ENCODE measurements at places on chromosomes 3 and 15.

DNA sequence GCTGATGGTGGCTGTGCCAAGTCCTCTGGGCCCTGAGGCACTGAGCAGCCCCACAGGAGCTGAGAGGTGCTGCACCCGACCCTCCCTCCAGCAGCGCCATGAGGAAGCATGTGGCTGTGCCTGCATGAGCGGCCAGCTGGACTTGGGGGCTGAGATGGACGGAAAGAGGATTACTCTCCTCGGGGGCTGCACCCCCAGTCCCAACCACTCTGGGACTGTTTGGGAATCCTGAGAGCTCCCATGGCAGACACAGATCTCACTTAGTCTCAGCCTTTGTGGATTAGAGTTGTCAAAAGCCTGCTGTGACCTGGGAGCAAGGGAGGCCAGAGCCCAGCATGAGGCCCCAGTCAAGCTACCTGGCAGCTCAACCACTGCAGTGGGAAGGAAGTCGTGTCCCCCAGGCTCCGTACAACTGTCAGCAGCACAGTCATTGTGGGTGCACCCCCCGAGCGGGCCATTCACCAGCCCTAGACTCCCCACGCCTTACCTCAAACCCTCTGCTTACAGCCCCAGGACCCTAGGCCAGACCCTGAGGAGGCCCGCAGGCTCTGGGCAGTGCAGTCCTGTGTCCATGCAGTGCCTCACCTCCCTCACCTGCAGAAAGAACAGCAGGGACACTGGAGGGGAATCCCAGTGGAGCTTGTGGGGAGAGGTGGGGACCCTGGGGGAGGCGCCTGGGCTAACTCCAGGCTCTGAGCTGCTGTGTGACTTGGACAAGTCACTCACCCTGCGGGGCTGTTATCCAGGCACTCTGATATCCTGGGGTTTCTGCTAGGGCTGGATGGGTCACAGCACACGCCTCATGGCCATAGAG lies 17.1 kb downstream of the PRR23E start:
- DNase-seq, result no peak

DNA sequence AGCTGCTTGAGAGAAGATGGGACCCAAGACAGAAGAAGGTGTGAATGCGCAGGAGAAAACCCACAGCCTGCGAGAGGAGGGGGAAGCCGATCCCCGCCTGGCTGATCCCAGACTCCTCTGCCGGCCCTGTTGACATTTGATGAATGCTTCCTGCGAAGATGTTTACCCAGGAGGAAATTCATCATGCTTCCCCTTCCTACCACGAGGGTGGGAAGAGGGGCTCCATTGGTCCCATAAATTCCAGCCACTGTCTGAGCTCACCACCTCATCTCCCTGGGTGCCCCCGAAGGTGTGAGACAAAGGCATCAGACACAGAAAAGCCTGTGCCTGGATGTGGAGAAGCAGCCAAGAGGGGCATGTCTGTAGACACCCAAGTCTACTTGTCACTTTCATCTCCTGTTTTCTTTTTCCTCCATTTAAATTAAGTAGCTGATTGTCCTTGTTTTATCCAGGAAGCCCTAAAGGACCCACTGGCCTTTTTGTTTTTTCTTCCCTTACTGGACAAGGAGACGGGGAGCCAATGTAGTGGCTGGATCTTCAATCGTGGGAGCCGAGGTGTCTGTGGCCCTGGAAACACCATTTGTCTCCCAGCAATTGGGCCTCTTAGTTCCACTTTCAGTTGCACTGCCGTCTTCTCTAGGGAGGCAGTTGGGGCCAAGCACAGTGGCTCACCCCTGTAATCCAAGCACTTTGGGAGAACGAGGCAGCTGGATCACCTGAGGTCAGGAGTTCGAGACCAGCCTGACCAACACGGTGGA lies 95.3 kb upstream of the HES1 start:
- DNase-seq, result no peak

DNA sequence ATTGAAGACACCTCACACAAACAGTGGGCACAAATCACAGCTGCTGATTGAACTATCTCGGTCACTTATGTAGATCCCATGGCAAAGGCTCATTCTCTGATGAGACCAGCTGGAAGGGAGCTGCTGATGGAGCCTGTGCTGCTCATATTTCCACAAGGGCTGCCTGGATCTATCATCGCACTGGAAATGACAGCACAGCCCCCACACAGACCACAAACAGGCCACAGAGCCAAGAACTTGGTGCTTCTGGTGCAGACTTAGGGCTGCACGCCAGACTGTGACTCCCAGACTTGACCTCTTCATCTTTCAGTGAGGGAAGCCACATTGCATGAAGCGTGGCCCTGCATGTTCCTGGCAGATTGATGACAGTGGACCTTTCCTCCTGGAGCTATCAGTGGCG lies 197.6 kb downstream of the MINAR1 start:
- DNase-seq, result no peak

GRCh38 chr3:165462636-165463334 lies 266.6 kb upstream of the SLITRK3 start:
- DNase-seq, result no peak

DNA sequence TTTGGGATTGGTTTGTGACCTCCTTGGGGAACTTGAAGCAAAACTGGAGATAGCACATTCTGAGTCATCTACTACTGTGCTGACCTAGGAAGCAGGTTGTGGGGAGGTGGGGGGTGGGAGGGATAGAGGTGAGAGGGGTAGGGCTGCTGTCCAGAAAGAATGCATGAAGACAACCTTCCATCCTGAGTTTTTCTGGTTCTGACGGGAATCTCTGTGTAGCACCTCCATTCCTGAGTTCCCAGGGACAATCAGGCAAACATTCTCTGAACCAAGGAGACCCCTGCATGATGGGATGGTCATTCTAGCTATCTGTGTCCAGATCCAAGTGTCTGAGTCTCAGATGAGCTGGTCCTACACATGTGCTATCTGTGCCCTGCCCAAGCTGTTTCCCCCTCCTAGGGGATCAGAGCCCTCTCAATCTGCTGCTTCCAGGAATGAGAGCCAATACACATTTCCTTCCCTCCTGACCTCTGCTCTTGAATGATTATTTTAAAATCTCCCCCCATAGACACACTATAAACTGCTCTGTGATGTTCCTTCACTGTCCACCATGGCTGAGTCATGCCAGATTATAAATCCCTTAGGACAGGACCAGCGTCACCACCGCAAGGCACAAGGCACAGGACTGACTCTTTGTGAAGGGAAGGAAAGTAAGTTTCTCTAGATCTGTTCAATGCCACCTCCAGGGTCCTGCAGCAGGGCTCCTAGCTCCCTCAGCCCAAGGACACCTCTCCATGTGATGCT lies 2.2 kb upstream of the CD276 start:
- DNase-seq, result no peak

DNA sequence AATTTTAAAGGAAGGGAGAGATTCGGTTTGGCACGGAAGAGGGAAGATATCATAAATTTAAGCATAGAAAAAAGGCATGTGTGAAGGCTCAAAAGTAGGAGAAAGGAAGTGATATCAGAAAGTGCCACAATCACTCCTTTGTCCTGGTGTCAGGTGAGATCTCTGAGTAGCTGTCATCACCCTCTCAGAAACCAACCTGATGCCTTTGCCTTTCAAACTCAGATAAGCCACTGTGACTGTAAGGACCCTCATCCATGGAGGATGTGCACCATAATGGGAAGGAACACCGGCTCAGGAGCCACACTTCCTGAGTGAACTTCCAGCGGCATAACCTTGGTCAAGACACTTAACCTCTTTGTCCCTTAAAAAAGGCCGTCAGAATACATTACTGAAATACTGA lies 318.7 kb upstream of the SEMA6D start:
- no peak for DNase-seq

GRCh38 chr3:96813820-96814650 lies at the start of gene EPHA6:
Gene EPHA6, plus strand, starts transcription at chr3:96814594.
- peak; percentile 7 for DNase-seq

DNA sequence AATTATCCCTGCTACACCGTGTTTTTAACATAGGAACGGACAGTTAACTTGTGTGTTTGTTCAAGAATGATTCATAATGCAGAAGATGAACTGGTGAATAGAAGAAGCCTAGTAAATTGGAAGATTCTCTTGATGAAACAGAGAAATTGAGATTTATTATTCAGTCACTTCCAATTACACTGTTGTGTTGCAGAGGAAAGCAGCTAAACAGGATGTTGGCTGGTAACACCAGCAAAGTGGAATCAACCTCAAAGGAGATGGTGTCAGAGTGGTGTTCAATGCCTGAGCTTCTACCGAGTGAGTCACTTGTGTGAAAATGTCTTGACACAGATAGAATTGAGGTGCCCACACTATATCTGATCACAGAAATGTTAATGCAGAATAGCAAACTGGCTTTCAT lies 399.6 kb downstream of the LPP start:
- DNase-seq, result no peak

GRCh38 chr3:147807776-147808175 lies 398.6 kb downstream of the ZIC1 start:
- no peak for DNase-seq

- no peak for DNase-seq
Measured at GRCh38 chr3:132406587-132406986, 10.7 kb upstream of the DNAJC13 start.

DNA sequence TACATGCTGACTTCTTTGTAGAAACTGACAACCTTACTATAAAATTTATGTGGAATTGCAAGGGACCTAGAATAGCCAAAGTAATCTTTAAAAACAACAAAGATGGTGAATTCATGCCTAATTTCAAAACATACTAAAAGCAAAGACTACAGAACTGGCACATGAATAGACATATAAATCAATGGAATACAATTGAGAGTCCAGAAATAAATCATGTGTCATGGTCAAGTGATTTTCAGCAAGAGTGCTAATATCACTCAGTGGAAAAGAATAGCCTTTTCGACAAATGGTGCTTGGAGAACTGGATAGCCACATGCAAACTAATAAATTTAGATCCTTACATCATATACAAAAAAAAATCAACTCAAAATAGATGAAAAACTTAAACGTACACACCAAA lies 8.7 kb downstream of the IMPG2 start:
- no peak for DNase-seq

DNA sequence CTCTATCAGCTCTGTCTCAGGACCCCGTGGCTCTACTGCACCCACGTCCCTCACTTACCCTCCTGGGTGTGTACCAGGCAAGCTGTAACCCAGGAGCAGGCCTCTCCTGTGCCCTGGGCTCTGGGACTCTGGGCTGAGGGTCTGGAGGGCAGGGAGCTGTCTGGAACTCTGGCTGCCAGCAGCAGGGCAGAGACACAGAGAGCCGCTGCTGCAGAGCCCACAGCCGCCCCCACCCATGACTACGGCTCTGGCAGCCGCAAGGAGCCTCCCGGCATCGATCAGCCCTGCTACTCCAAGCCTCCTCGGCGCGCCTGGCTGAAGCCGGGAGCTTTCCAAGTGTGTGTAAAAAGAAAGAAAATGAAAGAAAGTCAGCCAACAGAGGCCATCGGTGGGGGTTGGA lies 103.7 kb upstream of the ATP2B2 start:
- no peak for DNase-seq

GRCh38 chr15:91584895-91585294 lies 268.6 kb upstream of the SLCO3A1 start:
- DNase-seq, result no peak

- no peak for DNase-seq
Measured at GRCh38 chr15:55942332-55942731, 51.1 kb downstream of the NEDD4 start.

GRCh38 chr3:89685731-89686130 lies 578.3 kb downstream of the EPHA3 start:
- no peak for DNase-seq

GRCh38 chr3:4613366-4613765 lies 120.2 kb downstream of the ITPR1 start:
- no peak for DNase-seq

DNA sequence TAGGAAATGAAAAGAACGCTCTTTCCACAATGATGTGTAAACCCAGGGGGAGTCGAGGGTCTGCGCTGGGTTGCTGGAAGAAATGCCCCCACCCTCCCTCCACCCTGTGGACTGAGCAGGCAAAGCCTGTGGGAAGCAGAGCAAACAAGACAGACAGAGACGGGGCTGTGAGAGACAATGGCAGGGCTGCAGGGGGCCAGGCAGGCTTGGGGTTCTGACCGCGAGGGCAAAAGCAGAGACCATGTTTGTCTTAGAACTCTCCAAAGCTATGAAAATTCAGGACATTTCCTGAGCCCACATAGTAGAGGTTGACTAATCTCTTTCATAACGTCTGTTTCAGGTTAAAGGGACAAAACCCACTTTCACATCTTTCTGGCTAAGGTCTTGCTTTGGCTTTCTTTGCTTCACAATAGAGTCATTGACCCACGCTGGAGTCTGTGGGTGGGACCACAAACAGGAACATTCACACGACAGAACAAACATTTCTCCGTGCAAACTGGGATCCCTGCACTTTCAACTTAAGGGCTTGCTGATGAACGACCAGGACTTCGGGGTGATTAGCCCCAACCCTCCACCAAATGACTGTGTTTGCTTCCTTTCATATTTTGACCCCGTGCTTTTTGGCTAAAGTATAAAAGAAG lies 156.0 kb upstream of the TPM1 start:
- DNase-seq, result no peak

DNA sequence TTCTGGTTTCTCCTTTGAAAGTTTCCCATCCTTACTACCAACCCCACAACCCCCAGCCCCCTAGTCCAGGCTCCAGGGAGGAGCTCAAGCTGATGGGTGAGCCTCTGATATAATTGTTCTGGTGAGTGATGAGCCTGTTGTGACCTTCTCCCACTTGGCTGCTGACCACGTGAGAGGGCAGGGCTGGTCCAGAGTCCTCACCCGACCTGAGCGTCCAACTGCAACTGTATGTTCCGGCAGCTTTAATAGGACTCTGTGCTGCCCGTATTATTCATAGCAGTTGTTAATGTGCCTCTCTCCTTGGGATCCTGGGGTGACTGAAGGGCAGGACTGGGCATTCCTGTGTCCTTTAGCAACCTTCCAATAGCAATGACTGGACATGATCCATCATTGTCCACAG lies 56.2 kb downstream of the B3GNT5 start:
- DNase-seq, result no peak

GRCh38 chr3:16849229-16849628 lies 35.5 kb upstream of the PLCL2 start:
- peak; percentile 24 for DNase-seq

DNA sequence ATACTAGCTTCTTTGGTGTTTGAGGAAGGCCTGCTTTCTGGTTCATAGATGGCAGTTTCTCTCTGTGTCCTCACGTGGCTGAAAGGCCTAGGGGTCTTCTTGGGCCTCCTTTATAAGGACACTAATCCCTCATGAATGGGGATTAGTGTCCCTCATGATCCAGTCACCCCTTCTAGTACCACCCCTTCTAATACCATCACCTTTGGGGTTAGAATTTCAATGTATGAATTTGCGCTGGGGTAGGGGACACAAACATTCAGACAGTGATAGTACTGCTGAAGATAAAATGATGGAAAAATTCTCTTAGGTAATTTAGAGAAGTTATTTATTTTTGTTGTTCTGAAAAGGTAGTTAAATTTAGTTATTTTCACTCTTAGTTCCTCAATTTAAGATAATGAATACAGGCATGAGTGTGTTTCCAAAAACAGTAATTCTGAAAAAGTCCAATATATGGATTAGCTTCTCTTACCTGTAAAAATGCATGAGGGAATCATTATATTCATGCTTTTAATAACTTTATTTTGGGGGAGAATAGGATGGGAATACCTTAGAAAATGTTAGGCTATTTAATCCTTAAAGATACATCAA lies 103.6 kb downstream of the FNDC3B start:
- DNase-seq, result no peak

- DNase-seq, result no peak
Measured at GRCh38 chr15:50970524-50970923, 62.0 kb downstream of the AP4E1 start.

Data from GM06990 (cell line).